ENCODE measurements at places on chromosomes 1 and 21. TPM values are rescaled to one million over a fixed set of nuclear protein-coding genes. Genes with fewer than 3 reads are reported as not detected.

The MYOM3 gene
- 0.13 TPM for total RNA-seq

The SLFNL1 gene
- 0.46 TPM for total RNA-seq

The NBPF3 gene
- 12.6 TPM for total RNA-seq

The S100A8 gene
- total RNA-seq, result not detected

The FCER1G gene
- total RNA-seq, result not detected

The SPRR2F gene
- total RNA-seq, result not detected

The RHBDL2 gene
- 0.91 TPM for total RNA-seq

The C1orf210 gene
- not detected for total RNA-seq

The IL10RB gene
- 46.7 TPM for total RNA-seq

The LAX1 gene
- 0.10 TPM for total RNA-seq

The LORICRIN gene
- total RNA-seq, result not detected

The HAO2 gene
- not detected for total RNA-seq

The SPRR3 gene
- total RNA-seq, result not detected

The ARMH1 gene
- 0.91 TPM for total RNA-seq

The WNT2B gene
- total RNA-seq, result 4.7 TPM

The DNAJC6 gene
- 6.8 TPM for total RNA-seq

The THEM5 gene
- total RNA-seq, result not detected

The CD101 gene
- 0.59 TPM for total RNA-seq

The MT1HL1 gene
- not detected for total RNA-seq

The TMEM201 gene
- total RNA-seq, result 4.2 TPM

The BRINP3 gene
- not detected for total RNA-seq

The HPCAL4 gene
- total RNA-seq, result not detected

The ERO1B gene
- 4.2 TPM for total RNA-seq

The VCAM1 gene
- 20.7 TPM for total RNA-seq

The PLA2G2D gene
- total RNA-seq, result not detected

The SIM2 gene
- total RNA-seq, result 0.13 TPM

The MTARC1 gene
- total RNA-seq, result 1.7 TPM

The YIPF1 gene
- total RNA-seq, result 20.7 TPM

The MEX3A gene
- 1.2 TPM for total RNA-seq

The DNM3 gene
- total RNA-seq, result 0.76 TPM

The IL10 gene
- total RNA-seq, result not detected

The CTSK gene
- total RNA-seq, result 58.8 TPM

The AQP10 gene
- total RNA-seq, result 0.13 TPM

The ATP6V1G3 gene
- total RNA-seq, result not detected

The DNAJC28 gene
- 0.96 TPM for total RNA-seq

Data from smooth muscle cell of the pulmonary artery (primary cell).